Upper lobe of right lung (tissue), 1 donor: ENCODE measurements at places on chromosomes 12 and 14. TPM values are rescaled to one million over a fixed set of nuclear protein-coding genes. Genes with fewer than 3 reads are reported as not detected.

- H3K27me3 ChIP-seq = no peaks in the 10 kb centered on the region
- H3K36me3 ChIP-seq = no peaks in the 10 kb centered on the region
- H3K27ac ChIP-seq = no peak overlapping the region
- H3K4me1 ChIP-seq = peaks cover 10% of the 10 kb centered on the region
These were observed 3.4 kb upstream of the ATP2A2 start for GRCh38 chr12:110277530-110278254.

DNA sequence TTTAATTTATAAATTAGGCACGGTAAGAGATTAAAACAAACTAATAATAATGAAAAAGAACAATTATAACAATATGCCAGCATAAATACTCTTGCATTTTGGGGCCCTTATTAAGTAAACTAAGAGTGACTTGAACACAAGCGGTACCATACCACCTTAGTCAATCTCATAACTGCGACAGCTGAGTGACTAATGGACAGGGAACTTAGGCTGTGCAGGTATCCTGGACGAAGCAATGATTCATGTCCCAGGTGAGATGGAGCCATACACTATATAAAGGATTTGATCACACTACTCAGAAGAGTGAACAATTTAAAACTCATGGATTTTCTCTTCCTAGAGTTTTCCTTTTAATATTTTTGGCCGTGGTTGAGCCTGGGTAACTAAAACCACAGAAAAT, 4.3 kb downstream of the KLRC4 start:
- no peaks in the 10 kb centered on the region for H3K4me1 ChIP-seq
- no peak overlapping the region for H3K4me3 ChIP-seq
- no peaks in the 10 kb centered on the region for H3K36me3 ChIP-seq
- DNase-seq = no peak

- peaks cover 13% of the 10 kb centered on the region for H3K4me1 ChIP-seq
- H3K27ac ChIP-seq = no peak overlapping the region
- H3K4me3 ChIP-seq = no peak overlapping the region
- H3K27me3 ChIP-seq = no peaks in the 10 kb centered on the region
These were observed 125.9 kb upstream of the ATF1 start for GRCh38 chr12:50637870-50638481.

- H3K4me3 ChIP-seq = no peak overlapping the region
- no peaks in the 10 kb centered on the region for H3K4me1 ChIP-seq
- no peak for DNase-seq
- H3K27me3 ChIP-seq = no peaks in the 10 kb centered on the region
These were observed 1057.7 kb downstream of the VRK1 start for GRCh38 chr14:97854918-97855317.

Gene FSCB
- total RNA-seq = not detected

- H3K36me3 ChIP-seq = peaks cover 25% of the 10 kb centered on the region
- DNase-seq = no peak
- peak overlapping the region; percentile 97 for H3K27ac ChIP-seq
- H3K4me1 ChIP-seq = peaks cover 42% of the 10 kb centered on the region
- peak overlapping the region; percentile 84 for H3K4me3 ChIP-seq
- H3K27me3 ChIP-seq = no peaks in the 10 kb centered on the region
These were observed 293 bp downstream of the IFI27L1 start for GRCh38 chr14:94081386-94081820.

DNA sequence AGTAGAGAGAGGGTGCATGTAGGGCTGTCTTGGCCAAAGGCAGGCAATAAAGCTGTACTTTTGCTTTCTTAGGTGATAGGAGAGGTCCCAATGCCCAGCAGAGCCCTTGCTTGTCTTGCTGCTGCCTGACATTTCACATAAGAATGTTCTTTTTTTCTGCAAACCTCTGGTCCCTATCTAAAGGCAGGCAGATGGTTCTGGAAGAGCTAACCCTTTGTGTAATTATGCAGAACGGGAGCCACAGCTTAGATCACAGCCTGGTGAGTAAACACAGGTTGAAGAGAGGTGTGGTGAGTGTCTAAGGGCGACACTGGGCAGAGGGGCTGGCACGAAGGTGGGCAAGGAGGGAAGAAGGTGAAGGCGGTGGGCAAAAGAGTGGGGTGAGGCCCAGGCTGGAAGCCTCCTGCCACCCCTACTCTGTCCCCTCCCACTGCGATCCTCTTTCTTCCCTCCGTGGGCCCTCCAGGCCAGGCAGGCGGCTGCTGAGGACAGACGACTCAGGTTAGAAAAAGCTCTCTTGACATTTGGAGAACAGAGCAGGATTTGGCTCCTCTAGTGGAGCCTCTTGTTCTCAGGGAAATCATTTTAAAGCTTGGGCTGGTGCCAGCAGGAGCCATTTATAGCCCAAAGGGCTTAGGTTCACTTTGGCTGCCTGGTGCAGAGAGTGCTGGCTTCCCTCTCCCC, 42.8 kb downstream of the PRMT8 start:
- no peaks in the 10 kb centered on the region for H3K36me3 ChIP-seq
- no peak overlapping the region for H3K27ac ChIP-seq
- no peak overlapping the region for H3K4me3 ChIP-seq

Gene ADCY6
- total RNA-seq = 42.9 TPM

Gene CBLN3
- 2.9 TPM for total RNA-seq

Gene PSME2
- total RNA-seq = 138 TPM
